NCI-H187 treated with DMSO at 0.1 percent for 48 hours (cell line): ENCODE measurements at places on chromosomes 12 and 14.

GRCh38 chr12:86081843-86082242, 174.3 kb downstream of the MGAT4C start:
- DNase-seq, result no peak

DNA sequence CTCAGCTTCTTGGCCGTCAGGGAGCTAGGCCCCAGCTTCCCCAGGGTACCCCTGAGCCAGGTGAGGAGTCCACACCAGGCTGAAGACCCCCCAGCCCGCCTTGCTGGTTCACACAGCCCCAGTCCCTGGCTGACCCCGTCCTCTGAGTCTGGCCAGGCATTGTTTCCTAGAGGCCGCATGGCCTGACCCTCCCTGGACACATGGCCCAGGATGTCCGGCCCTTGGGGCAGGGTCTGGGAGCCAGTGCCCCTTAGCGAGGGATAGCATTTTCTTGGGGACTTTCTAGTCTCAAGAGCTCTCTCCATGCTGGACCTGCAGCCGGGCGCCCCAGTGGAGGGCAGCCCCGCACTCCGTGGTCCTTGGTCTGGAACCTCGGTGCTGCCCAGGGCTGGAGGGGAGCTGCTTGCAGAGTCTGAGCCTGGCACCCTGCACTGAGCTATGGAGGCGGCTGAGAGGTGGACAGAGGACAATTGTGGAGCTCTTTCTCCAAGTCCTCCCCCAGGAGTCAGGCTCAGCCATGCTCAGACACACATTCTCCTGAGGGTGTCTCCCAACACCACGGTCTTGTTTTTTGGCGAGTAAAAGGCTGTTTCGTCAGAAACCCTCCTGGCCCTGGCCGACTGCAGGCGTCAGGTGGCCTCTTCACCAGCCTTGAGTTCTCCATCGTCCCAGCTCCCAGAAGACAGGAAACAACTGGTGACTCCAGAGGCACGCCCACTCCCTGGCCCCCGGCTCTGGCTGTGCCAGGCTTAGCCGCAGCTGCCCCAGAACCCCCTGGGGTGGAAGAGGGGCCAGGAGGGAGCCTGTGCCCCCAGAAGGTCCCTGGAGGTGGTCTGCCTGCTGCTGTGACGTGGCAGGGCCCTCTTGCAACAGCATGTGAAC, 17.6 kb upstream of the CRIP2 start:
- no peak for DNase-seq

DNA sequence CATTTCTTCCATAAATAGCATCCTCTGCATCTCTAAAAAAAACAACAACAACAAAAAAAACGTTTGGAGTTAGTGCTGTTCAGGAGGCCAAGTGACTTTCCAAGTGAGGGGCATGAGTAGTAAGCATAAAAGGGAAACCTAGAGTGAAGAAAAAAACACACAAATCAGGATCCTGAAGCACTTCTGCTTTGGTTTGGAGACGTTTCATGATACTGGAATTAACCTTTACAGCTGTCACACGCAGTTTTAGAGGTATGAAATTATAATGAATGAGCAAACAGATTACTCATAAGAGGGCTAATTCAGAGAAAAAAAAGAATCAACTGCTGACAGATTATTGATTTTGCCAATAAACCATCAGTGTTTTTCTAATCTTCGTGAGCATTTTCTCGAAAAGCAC, 3.8 kb downstream of the SRSF9 start:
- no peak for DNase-seq

DNA sequence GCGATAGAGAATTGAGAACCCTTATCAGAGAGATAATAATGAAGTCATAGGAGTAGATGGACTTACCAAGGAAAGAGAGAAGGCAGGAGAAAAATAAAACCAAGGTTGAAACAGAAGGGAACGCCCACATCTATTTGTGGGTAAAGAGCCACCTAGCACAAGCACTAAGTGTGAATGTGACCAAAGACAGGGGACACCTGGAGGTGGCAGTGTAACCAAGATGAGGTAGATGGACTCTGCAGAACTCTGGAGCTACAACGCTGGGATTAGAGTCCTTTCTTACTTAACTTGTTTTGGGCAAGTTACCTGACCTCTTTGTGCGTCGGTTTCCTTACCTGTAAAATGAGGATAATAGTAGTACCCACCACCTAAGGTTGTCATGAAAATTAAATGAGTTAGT, 101.9 kb downstream of the SLC5A8 start:
- no peak for DNase-seq

GRCh38 chr14:96424109-96424989, 32.4 kb downstream of the AK7 start:
- no peak for DNase-seq

DNA sequence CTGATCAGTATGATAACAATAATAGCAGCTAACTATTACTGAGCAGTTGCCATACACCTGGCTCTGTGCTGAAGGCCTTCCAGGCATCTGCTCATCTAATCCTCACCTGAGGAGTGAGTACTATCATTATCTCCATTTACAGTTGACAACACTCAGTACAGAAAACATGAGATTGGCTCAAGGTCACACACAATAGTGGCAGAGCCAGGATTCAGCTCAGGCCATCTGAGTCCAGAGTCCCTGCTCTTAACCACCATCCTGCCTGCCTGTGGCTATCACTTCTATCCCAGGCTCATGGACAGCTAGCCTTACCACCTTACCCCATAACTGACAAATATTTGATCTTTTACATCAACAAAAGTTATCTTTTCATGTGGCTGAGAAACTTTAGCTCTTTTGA, 155.5 kb downstream of the PPM1H start:
- no peak for DNase-seq

GRCh38 chr12:123384318-123384993, 524 bp downstream of the KMT5A start:
- DNase-seq, result no peak

GRCh38 chr14:103889313-103890051, 38.8 kb upstream of the TDRD9 start:
- no peak for DNase-seq

DNA sequence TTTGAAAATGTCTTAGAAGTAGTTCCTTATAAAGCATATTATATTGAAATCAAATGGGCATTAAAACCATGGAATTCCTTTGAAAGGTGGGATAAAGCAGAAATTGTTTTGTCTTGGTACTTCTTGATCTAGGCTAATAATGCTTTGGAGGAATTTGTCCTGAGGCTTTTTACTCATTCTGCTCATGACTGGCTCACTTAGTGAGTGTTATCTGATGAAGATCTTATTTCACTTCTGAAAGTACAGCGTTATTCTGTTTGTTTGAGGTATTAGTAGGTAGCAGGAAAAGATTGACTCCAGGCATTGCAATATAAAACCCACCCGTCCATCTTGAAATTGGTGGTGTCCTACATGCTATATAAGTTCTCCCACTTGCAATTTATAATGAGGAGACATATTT, 5.5 kb downstream of the C12orf71 start:
- DNase-seq, result no peak

DNA sequence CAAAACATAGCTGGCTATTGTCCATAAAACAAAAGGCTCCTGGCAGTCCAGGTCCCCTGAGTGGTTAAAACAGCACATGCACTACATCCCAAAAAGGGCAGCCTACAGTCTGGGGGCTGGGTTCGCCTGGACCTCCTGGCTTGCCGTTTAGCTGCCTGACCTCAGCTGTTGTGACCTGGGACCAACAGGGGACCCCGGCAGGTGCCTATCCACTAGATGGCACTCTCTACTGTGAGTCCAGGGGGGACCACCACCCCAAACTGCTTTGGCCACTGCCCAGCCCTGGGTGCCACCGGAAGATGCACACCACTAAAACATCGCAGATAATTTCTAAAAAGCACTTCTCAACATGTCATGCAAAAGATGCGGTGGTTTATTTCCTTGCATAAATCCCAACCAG, 2.9 kb upstream of the RTL1 start:
- no peak for DNase-seq

DNA sequence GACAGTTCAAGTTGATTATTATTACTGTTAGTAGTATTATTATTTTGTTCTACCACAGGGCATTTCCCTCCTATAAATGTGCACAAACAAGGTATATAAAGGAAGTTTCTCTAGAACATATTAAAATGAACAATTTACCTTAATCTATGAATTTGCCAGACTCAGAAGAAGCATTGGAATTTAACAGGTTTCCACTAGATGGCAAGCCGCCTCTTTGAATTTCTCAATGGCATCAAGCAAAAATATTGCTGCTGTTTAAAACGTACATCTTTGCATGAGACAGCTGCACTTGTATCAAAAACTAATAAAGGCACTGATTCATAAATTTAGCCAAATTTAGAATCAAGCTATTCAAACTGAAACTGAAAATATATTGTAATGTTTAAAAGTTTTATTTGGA, 34.6 kb upstream of the MIS18BP1 start:
- no peak for DNase-seq

- DNase-seq, result no peak
These were observed 2.1 kb downstream of the WSB2 start for GRCh38 chr12:118058881-118059280.

DNA sequence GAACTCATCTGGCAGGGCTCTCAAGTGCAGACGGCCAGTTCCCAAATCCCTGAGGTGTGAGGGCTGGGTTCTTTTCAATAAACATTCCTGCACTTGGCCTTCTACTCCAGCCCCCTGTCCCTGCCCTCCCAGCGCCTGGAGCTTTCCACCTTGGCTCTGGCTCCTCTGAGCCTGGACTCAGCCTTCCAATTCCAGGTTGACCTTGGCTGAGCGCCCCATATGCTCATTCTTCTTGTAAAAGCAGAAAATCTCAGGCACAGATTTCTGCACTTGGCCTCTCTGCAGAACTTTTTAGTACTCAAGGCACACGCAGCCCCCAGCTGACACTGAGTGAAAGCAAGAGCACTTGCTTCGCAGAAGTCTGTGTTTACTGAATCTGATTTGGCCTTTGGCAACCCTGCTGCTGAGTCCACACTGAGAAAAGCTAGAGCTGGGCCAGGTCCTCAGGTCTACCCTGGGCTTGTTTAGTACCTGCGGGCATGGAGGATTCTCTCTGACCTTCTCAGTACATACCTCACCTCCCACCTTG, 222.7 kb downstream of the MSRB3 start:
- DNase-seq, result no peak

- DNase-seq, result no peak
These were observed 222.9 kb downstream of the DPY19L2 start for GRCh38 chr12:63445224-63445880.

DNA sequence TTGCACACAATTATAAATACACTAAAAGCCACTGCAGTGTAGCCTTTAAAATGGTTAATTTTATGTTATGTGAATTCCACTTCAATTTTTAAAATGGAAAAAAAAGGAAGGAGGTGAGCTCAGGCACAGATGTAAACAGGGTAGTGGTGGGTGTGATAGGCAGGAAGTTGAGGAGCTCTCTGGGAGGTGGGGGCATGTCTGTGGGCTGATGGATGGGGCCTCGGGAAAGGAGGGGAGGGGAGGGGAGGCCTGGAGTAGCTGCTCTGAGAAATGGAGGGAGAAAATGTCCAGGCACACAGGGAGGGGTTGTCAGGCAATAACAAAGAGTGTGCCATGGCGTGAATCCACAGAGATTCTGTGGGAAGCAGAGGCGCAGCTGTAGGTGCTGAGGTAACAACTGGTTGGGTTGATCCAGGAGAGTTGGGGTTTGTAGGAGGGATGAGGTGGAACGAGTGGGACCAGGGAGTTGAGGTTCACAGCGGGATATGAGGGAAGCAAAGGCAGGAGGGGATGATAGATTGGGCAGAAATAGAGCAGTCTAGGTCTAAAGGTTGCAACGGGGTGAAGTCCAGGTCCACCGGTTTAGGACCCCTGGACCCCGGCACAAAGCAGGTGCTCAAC, 57.2 kb downstream of the LTBP2 start:
- no peak for DNase-seq

- no peak for DNase-seq
These were observed 57.2 kb downstream of the MVK start for GRCh38 chr12:109630815-109631214.

DNA sequence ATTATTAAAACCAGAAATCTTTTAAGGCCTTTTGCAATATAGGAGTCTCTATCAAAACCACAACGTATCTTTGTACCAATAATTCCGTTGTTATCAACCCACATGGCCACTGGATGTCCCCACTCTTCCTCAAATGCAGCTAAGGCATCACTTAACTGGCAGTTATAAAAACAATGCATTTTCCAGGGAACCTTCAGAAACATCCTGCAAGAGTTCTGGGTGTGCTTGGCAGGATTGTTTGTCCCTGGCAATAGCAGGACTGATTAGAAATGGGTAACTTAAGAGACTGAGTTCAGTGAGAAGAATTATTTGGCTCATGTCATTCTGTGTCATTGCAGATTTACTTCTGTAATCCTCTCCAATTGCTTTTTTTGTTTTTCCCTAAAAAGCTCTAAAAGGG, 112.0 kb downstream of the SLC15A5 start:
- no peak for DNase-seq

DNA sequence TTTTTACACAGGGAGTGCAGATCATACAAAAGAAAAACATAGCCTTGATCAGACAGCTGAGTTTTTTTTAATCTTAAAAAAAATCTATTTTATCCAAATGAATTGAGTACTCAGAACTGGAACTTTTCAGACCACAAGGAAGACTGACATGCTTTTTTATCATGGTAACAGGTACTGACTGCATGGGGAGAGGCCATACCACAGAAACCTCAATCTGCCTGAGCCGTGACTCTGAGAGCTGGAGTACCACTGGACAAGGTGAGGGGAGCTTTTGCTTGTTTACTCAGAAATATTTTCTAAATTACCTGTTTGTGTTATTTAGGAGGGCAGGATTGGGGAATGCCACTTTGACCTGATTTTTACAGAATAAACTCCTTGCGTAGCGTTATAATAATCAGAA, 143.9 kb downstream of the ALX1 start:
- DNase-seq, result no peak

- DNase-seq, result no peak
These were observed 216.7 kb downstream of the NUAK1 start for GRCh38 chr12:105921872-105922669.

DNA sequence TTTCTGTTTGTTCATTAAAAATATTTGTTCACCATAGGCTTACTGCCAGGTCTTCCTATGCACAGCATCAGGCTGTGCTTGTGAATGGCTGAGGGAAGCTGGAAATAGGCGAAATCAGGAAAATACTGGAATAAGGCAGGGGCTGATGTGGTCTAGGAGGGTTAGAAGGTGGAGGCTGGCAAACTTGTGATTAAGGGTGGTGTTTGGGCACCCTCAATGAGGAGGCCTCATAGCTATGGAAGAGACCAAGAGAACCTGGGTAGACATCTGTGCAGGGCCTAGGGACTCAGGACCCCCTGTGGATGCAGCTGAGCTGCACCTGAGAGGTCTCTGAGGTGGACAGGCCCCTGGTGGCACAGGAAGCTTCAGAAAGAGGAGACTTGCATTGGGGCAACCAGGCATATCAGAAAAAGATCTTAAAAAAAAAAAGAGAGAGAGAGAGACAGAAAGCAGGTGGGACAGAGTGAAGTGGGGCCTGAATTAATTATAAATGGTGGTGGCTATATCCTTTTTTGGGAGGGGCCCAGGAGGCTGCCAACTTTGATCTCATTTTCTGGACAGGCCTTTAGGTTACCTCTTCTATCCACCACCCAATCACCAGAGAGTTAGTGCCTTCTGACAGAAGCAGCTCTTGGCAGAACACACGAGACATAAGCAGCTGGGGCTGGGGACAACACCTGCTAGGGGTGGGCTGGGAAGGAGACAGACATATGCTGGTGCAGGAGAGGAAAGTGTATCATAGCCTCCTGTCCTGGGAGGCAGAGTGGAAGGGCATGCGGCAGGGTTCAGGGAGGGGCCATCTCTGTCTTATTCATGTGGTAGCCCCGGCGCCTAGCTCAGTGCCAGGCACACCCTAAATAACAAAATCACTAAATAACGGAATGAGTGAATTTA, 46.7 kb upstream of the ATP23 start:
- DNase-seq, result no peak
